ENCODE measurements at places on chromosomes 1 and 21.

GRCh38 chr1:67754526-67754920 is 69.5 kb downstream of the GADD45A start:
- DNase-seq: no peak

DNA sequence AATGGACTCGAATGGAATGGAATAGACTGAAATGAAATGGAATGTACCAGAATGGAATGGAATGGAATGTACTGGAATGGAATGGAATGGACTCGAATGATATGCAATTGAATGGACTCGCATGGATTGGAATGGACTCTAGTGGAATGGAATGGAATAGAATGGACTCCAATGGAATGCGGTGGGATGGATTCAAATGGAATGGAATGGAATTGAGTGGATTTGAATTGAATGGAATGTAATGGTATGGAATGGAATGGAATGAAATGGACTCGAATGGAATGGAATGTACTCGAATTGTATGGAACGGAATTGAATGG is 99.6 kb upstream of the FBXO28 start:
- no peak for DNase-seq

GRCh38 chr1:10108134-10108663 is 75.4 kb downstream of the UBE4B start:
- no peak for DNase-seq

DNA sequence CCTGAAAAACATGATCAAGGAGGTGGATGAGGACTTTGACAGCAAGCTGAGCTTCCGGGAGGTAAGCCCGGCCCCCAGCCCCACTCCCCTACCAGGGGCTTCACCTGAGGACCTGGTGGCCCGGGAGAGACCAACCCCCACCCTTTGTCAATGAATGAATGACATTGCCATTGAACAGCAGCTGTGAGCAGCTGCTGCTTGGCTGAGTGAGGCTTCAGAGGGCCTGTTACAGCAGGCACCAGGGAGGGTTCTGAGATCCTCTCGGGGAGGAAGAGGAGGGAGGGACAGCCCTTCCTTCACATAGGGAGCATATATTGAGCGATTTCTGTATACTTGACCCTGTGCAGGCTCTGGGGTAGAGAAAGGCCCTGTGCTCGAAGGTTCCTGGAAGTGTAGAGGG is 12.3 kb upstream of the CTRC start:
- DNase-seq: no peak

DNA sequence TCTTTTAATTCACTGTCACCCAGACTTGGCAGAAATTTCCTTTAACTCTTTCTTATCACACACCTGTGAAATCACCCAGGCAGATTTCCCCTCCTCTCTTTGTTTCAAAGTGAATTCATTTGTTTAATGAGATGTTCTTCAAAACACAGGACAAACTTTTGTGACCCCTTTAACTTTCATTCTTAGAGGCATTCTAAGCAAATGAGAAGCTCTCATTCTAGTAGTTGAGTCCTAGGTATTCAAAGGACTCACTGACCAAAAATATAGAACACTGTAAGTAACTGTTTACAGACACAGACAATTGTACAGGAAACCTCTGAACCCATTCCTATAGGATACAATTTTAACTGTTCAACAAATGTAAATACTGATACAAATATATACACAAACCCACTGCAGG is 16.9 kb downstream of the LRRC8C start:
- DNase-seq: no peak

GRCh38 chr1:166839600-166840308 is 479 bp downstream of the POGK start:
- DNase-seq: peak; percentile 12

- DNase-seq: no peak
Measured at GRCh38 chr1:228048120-228048519, 34.4 kb upstream of the ARF1 start.

DNA sequence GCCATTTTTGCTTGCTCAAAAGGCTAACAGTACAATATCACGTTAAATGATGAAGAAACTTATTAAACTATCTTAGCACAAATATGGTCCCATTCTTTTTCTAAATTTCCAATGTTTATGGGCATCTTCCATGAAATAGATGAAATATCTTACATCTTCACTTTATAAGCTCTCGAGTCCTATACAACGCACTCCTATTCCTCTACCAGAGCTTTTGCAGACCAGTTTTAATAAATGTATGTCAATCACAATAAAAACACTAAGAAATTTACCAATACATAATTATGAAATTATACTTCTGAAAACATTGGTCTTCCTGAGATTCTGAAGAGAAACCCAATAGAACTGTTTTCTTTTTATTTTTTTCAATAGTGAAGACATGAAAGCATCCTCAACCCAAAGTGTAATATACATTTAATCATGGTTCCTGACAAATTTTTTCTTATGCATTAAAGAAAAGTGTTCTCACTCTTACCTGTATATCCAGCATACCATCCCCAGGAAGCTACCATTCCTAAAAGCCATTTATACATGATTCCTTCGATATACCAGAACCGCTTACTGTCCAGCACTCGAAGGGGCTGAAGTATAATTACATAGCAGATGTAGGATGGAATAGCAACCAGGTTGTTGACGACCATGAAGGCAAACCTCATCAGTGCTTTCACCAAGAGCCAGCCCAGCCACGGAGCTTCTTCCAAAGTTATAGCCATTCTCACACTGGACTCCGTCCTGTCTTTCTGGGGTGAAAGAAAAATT is 1.8 kb downstream of the LPGAT1 start:
- no peak for DNase-seq

DNA sequence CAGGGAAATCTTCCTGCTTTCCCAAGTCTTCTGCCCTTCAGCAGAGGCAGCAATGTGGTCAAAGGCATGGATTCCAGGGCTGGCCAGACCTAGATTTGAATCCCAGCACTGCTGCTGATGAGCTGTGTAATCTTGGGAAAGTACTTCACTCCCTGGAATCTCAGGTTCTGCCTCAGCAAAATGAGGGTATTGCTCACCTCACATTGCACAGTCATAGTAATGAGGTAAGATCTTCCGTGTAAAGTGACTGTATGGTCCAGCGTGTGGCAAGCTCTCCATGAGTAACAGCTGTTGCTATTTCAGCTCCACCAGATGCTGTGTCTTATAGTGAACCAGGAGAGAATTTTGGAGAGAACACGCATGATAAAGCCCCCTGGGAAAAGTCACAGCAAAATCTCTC is 56.1 kb upstream of the F3 start:
- no peak for DNase-seq

- DNase-seq: no peak
Measured at GRCh38 chr21:24955275-24955961, 651.9 kb downstream of the MRPL39 start.

DNA sequence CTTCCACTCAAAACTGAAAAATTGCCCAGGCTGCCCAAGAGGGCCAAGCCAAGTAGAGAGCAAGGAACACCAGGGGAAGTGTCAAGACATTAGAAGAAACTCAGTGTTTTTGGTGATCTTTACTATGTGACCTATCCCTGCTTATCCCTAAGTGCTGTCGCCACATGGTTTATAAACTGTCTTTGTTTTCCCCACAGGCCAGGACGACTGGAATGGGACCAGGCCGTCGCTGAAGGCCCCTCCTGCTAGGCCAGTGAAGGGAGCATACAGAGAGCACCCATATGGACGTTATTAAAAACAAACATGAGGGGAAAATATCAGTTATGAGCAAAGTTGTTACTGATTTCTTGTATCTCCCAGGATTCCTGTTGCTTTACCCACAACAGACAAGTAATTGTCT is 28.7 kb downstream of the KHDRBS1 start:
- DNase-seq: no peak

GRCh38 chr1:201108614-201109013 is 3.6 kb downstream of the CACNA1S start:
- DNase-seq: no peak

GRCh38 chr1:158095737-158096335 is 84.9 kb upstream of the CD1D start:
- DNase-seq: no peak

- no peak for DNase-seq
Measured at GRCh38 chr1:207745285-207745684, 6.6 kb upstream of the CD46 start.

- DNase-seq: no peak
Measured at GRCh38 chr1:168480997-168481396, 62.8 kb downstream of the XCL2 start.

- DNase-seq: no peak
Measured at GRCh38 chr1:54477153-54477561, 70.9 kb upstream of the ACOT11 start.

DNA sequence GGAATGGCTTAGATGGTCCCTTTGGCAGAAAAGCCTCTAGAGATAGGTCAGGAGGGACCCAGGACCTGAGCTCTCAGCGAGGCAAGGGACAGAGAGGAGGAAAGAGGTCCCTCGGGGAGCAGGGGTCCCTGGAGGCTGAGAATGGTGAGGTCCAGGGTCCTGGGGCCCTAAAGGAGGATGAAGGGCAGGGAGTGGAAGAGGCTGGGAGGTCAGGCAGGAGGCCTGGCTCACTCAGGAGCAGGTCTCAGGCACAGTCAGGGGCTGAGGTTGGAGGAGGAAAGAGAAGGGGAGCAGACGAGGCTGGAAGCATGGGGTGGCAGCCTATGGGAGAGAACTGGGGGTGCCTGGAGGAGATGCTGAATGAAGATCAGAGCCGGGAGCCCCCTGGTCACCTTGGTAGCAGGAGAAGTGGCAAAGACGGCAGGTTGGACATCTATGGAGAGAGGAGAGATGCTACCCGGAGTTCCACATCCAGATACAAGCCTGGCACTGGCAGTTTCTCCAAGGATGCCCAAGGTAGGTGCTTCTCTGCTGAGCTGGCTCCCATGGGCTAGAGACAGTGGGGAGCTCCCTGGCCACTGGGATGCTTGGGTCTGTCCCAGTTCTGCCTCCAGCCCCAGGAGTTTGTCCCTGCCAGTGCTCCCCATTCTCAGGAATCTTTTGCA is 22.6 kb downstream of the IGFN1 start:
- DNase-seq: no peak

DNA sequence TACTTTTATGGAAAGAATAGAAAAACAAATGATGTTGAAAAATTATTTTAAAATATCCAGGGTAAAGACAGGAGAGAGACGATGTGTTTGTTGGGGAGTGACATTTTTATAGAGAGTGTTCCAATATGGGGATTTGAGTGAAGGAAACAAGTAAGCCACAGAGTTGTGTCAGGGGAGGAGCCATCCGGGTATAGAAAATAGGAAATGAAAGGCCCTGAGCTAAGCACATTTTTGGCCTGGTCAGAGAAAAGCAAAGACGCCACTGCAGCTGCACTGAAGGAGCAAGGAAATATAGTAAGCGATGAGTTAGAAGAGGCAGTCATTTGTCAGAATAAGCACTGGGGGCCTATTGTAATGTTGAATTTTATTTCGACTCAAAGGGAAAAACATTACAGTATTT is 107.3 kb upstream of the ADGRL4 start:
- DNase-seq: no peak

DNA sequence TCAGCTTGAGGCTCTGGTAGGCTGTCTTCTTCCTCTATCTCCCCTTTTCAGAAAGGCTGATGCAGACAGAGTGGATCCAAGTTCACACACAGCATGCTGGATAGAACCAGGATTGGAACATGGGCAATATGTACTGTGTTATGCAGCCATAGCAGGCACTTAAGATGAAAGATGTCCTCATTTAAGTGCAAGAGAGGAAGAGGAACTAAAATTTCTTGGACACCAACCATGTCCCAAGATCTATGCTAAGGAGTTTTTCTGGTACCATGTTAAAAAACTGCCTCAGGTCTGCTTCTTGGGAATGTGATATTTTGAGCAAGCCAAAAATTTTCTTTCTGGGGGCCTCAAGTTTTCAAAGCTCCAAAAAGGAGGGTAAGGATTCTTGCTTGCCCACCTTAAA is 1.2 kb downstream of the SDHB start:
- no peak for DNase-seq
